Cortex of kidney (tissue), 1 donor: ENCODE measurements at places on chromosomes 3 and 15.

DNA sequence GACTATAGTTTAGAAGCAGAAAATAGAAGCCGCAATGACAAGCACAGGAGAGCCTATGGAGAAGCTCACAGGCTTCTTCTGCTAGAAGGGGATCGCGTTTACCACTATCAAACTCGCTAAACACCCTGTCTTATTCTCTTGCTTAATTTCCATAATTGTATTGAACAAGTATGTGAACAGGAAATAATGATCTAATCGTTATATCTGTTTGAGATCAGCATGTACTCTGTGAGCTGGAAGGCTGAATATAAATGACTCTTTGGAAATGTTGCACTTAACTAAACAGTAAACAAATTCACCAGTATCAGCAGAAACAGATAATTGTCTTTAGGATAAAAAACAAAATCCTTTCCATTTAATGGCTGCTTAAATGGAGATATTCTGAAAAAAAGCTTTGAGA, 15.0 kb downstream of the NEK10 start:
- no peak for DNase-seq

DNA sequence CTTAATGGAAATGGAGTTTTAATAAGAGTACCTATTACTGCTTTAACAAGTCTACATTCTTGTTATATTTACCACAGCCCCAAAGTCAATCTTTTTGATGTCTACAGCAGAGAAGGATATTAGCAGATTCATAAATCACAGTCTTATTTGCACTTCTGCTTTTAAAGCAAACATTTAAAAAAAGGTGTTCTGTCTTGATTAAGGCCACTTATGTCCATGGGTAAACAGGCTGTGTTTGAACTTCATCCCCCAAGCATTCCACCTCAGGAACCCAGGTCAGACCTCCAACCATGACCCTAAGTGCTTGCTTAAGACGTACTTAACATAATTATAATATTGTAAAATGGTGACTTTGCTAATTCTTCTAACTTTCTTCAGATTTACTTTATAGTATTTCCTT, 113.4 kb downstream of the CMSS1 start:
- DNase-seq = no peak

GRCh38 chr3:58106061-58106460, 97.8 kb downstream of the FLNB start:
- no peak for DNase-seq

GRCh38 chr3:30314757-30315325, 291.6 kb upstream of the TGFBR2 start:
- no peak for DNase-seq

- DNase-seq = no peak
Measured at GRCh38 chr3:11136830-11137626, 17.3 kb upstream of the HRH1 start.

DNA sequence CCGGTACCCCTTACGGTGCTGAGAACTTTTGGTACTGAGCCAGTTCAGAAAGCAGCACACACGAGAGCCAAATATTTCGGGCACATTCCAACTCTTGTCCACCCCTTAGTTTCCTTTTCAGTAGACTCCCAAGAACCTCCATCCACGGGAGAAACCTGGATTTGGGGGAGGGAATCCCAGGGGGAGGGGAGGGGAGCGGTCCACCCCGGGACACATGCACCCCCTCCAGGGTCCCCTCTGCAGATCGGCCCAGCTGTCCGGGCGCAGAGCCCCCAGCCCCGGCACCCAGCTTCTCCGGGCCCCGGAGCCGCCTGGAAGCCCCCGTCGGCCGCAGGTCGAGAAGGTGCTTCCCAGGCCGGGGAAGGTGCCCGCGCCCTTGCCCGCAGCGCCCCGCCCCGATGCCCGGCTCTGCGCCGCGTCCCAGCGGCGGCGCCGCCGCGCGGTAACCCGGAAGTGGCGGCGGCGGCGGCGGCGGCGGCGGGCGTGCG, 455 bp upstream of the ABHD17C start:
- no peak for DNase-seq

GRCh38 chr3:185887066-185887465, 50.7 kb downstream of the TRA2B start:
- DNase-seq = no peak

GRCh38 chr3:144058713-144059112, 87.1 kb downstream of the DIPK2A start:
- no peak for DNase-seq

DNA sequence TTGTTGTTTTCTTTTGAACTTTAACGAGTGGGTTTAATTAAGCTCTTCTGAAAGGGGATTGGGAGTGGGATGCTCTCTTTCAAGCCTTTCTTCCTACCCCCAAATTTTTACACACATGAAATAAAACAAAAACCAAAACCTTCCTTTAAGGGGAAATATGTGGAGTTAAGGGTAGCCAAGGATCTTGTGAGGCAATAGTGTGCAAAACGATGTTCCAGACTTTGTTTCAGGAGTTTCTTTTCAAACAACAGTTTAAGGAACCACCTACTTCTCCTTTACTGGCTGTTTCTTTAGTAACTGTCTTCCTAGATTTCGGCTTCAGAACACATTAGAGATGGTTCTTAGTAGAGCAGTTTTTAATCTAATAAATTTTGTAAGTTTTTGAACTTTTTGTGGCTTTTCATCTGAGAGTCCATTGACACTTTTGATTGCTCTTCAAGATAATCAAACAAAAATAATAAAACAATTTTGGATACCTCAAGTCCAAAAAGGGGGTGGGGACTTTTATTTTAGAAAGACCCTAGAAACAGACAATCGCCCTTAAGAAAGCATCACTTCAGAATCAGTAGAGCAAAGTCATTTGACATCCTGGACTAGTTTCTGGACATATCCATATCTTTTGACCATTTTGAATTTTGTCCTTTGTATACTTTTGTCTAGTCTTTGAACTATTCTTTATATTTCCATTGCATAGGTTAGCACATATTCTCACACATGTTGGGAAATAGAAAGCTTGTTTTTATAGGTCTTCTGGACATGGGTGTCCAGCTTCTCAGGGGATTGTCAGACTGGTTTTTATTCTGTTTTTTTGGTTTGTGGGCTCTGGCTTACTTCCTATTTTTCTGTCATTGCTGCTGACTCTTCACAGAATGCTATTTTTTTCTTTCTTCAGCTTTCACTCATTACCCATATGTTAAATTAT, 6.0 kb downstream of the DIPK2A start:
- DNase-seq = no peak

DNA sequence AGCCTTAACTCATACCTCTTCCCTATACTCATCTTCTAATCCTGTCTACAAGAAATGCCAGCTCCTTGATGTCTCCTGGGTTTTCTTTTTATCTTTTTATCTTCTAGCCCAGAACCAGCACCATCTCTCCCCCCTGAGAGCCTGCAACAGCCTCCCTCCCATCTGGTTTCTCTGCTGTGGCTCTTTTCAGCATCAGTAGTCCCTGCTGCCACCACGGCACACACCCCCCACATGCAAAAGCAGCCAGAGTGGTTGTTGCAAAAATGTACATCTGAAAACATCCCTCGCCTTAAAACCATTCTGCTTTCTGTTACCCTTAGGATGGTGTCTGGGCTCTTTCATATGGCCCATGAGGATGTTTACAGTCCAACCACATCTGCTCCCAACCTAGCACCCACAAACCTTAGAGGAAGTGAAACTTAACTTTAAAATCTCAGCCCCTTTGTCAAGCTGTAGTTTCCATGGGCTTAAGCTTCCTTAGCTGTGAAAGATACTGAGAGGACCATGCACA, 775 bp downstream of the TTC21A start:
- DNase-seq = no peak

GRCh38 chr3:48678056-48678455, 7.7 kb downstream of the NCKIPSD start:
- no peak for DNase-seq

- DNase-seq = no peak
Measured at GRCh38 chr15:40162552-40162951, 1.7 kb downstream of the BUB1B start.
